ENCODE measurements at places on chromosomes 7 and 10. TPM values are rescaled to one million over a fixed set of nuclear protein-coding genes. Genes with fewer than 3 reads are reported as not detected.

Gene HHEX
- total RNA-seq = 4.6 TPM

Gene DBNL
- 93.9 TPM for total RNA-seq

Gene CCDC172
- not detected for total RNA-seq

Gene PTN
- total RNA-seq = 5.4 TPM

Gene PON3
- total RNA-seq = 0.50 TPM

DNA sequence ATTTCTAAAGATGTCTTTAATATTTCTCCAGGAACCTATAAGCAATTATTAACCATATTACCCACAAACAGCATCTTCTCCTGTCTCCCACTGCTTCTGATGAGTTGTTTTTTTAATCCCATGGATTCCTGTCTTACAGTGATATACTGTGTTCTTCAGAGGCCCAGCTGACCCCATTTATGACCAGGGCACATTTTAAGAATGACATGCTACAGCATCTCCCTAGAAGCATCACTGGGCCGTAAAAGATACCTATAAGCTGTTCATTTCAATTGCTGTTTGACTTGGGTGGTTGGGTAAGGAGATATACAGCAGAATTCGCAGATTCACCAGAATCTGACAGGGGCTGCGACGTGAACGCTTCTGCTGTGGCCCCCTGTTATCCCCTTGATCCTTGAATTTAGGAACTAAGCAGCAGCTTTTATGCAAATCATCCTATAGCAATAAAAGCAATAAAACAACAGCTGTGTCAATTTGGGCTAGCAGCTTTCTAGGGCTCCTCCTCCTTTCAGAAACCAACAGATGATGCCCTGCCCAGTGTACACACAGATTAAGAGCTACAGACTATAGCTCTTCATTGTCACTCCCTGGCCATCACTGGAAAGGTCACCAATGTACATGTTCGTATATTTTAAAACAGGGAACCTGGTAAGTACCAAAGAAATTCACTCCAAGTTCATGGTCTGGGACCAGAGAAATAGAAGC, 86.8 kb downstream of the CPEB3 start:
- H3K27ac ChIP-seq = no peak overlapping the region
- peaks cover 9% of the 10 kb centered on the region for H3K36me3 ChIP-seq
- no peaks in the 10 kb centered on the region for H3K27me3 ChIP-seq
- H3K4me1 ChIP-seq = peaks cover 18% of the 10 kb centered on the region
- H3K4me3 ChIP-seq = no peak overlapping the region
- no peak for DNase-seq

- H3K4me1 ChIP-seq = no peaks in the 10 kb centered on the region
- no peaks in the 10 kb centered on the region for H3K36me3 ChIP-seq
- no peak overlapping the region for H3K4me3 ChIP-seq
- H3K27ac ChIP-seq = no peak overlapping the region
- DNase-seq = no peak
These were observed 55.8 kb downstream of the AKR1C4 start for GRCh38 chr10:5252177-5253037.

DNA sequence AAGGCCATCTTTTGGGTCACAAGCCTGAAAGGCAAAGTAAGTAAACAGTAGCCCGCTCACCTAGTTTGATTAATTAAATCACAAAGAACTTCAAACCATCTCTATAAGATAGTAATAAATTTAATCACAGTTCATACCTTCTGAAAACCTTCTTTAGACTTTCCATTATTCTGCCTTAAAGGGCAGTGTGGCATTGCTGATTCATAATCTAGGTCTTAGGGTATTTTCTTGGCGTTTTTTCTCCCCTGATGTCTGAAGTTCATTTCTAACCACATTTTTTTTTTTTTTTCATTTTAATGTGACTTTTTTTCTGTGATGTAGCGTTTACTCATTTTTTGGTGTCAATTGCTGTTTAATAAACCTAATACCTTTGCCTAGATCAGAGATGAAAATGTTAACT, 27.5 kb downstream of the LOXL4 start:
- H3K36me3 ChIP-seq = peaks cover 48% of the 10 kb centered on the region
- DNase-seq = no peak
- no peaks in the 10 kb centered on the region for H3K27me3 ChIP-seq

GRCh38 chr7:144386741-144387140, 16.8 kb downstream of the NOBOX start:
- no peaks in the 10 kb centered on the region for H3K27me3 ChIP-seq
- H3K27ac ChIP-seq = no peak overlapping the region
- H3K4me1 ChIP-seq = peaks cover 18% of the 10 kb centered on the region
- H3K4me3 ChIP-seq = no peak overlapping the region
- H3K36me3 ChIP-seq = no peaks in the 10 kb centered on the region

DNA sequence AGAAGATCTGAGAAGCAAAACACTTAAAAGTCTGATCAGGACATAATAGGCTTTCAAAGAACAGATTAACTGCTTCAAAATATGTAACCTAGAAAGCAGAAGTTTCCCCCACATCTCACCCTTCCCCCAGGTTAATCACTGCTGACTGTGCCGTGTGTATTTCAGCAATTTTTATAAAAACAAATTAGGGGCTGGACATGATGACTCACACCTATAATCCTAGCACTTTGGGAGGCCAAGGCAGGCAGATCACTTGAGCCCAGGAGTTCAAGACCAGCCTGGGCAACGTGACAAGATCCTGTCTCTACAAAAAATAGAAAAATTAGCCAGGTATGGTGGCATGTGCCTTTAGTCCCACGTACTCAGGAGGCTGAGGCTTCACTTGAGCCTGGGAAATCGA, 67.6 kb upstream of the GATA3 start:
- no peak overlapping the region for H3K4me3 ChIP-seq
- no peaks in the 10 kb centered on the region for H3K27me3 ChIP-seq
- no peak overlapping the region for H3K27ac ChIP-seq
- peaks cover 11% of the 10 kb centered on the region for H3K36me3 ChIP-seq
- H3K4me1 ChIP-seq = no peaks in the 10 kb centered on the region

GRCh38 chr7:106618480-106618879, 42.5 kb downstream of the CCDC71L start:
- no peak for DNase-seq
- no peak overlapping the region for H3K27ac ChIP-seq
- H3K4me3 ChIP-seq = no peak overlapping the region
- H3K36me3 ChIP-seq = no peaks in the 10 kb centered on the region

- no peaks in the 10 kb centered on the region for H3K27me3 ChIP-seq
- DNase-seq = no peak
- no peak overlapping the region for H3K27ac ChIP-seq
- no peak overlapping the region for H3K4me3 ChIP-seq
- H3K4me1 ChIP-seq = no peaks in the 10 kb centered on the region
These were observed 35.9 kb upstream of the CCSER2 start for GRCh38 chr10:84292502-84292901.

GRCh38 chr10:6068006-6068405, 5.8 kb upstream of the IL2RA start:
- DNase-seq = no peak
- no peaks in the 10 kb centered on the region for H3K36me3 ChIP-seq
- H3K4me3 ChIP-seq = no peak overlapping the region
- H3K4me1 ChIP-seq = peaks cover 28% of the 10 kb centered on the region
- H3K27ac ChIP-seq = no peak overlapping the region
- no peaks in the 10 kb centered on the region for H3K27me3 ChIP-seq
